ENCODE measurements at places on chromosomes 1 and 21.

DNA sequence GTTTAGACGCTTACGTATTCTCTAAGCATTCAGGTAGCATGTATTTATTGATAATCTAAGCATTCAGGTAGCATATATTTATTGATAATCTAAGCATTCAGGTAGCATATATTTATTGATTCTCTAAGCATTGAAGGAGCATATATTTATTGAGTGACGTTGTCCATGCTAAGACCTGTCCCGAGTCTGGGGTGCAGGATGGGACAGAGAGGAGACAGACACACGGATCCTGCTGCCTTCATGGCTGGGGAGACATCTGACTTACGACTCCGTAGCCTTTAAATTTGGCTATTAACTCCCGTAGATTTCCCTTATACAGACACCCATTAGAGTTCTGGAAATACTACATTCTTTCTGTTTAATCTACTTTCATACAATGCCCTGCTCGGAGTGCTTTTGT lies 982 bp downstream of the SCCPDH start:
- no peak for DNase-seq

- DNase-seq, result no peak
Measured at GRCh38 chr1:192350356-192350755, 33.6 kb downstream of the RGS21 start.

DNA sequence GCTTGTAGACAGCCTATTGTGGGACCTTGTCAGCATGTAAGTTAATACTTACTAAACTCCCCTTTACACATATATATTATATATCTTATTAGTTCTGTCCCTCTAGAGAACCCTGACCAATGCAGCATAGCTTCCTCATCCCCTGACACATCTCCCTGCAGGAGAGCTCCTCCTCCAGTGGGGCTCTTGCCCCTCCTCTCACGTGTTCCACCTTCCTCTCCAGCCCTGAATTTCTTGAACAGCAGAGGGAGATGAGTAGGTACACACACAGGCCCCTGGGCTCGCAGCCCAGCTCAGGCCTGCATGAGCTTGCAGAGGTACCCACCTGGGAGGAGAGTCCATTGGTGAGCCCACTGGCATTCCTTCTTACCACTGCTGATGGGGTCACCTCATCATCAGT lies 27.3 kb upstream of the GOLT1A start:
- DNase-seq, result no peak

DNA sequence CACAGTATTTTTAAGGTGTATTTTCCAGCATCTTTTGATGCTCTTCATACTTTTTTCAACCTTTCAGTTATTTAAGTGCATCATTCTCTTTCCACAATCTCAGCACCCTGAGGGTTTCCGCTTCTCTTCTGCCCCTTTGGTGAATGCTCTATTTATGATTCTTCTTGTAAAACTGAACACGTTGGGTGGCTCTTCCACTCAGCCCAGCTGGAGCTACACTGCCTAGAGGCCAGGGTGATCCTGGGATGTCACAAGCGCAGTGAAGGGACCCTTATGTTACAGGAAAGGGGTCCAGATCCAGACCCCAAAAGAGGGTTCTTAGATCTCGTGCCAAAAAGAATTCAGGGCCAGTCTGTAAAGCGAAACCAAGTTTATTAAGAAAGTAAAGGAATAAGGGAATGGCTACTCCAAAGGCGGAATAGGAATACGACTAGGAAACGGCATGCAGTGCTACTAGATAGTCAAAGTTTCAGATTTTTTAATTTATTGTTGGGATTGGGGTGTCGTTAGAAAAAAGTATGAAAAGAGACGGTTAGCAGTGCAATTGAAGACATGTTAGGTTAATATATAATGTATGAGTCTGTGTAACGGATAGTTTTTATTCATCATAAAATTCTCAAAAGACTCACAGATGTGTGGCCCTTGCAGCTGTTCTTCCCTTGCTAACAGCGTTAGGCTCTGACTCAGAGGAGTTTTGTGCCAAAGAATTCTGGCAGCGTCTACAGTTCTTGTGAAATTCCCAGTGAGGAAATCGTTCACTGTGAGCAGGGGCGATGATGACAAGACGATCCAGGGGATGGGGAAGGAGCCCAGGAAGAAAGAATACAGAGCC lies 14.4 kb upstream of the ERVH48-1 start:
- DNase-seq, result no peak

GRCh38 chr1:19439464-19440171 lies 45.7 kb downstream of the CAPZB start:
- DNase-seq, result no peak

DNA sequence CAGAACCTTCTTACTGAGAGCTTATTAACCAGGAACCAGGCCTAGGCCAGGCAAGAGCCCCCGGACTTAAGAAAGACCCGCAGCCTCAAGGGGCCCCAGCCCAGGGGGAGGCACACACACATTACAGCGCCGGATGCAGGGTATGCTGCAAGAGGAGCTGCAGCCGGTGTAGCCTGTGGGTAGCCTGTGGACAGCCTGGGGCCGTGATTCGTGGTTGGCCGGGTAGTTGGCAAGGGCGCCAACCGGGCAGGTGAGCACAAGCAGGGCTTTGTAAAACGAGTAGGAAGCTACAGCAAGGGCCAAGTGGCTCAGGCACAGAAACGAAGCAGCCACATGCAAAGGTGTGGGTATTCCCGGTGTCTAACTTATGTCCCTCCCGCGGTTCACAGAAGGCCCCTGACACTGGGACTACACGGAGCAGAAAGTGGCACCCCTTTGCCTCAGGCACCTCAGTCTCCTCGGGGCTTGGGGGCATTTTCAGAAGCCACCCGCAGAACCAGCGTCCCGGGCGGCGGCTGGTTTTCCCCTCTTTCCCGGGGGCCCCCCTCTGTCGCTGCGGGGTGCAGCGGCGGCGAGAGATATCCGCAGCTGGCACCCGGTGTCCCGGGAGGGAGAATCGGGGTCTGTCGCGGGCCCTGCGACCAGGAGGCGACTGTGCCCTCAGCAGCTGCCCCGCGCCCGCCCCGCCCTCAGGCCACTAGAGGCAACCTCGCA lies 40.8 kb downstream of the KIAA1614 start:
- DNase-seq, result peak; percentile 23

- DNase-seq, result no peak
Measured at GRCh38 chr21:43034826-43035225, 40.8 kb downstream of the CBS start.

- no peak for DNase-seq
Measured at GRCh38 chr1:55484173-55484572, 269.0 kb upstream of the USP24 start.

DNA sequence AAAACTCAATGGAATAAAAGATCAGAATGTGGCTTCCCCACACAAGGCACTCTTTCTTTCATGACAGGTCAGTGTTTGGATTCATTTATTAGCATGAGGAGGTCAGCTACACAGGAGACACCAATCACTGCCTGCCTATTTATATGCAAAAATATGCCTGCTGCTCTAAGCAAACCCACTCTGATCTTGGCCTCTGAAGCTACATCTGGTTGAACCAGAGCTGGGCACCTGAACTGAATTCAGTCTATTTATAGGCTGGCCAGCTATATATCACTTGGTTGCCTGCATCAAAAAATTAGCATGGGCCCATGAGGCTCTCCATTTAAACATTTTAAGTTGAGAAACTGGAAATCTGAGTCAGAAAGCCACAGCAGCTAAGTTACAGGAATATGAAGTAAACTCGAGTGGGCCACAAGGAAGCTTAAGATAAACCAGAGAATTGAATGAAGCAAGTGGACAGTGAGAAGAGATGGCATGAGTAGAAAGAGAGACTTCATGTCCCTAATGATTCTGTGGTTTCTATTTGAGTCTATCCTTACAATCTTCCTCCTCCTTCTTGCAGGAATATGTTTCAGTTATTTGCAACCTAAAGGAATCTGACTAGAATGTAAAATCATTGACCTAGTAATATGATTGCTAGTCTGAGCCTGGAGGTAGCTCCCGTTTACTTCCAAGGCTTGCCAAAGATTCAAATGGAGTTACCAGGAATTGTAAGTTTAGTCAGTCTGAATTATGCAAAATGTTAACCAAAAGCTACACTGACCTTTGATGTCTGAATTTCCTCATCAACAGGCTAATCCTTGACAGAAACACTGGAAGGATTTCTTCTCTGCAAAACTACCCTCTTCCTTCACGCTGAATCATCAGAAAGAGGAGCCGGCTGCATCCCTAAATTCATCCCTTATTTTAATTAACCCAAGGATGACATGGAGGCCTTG lies 17.7 kb downstream of the DDAH1 start:
- no peak for DNase-seq
